ENCODE measurements at places on chromosomes 12 and 14. TPM values are rescaled to one million over a fixed set of nuclear protein-coding genes. Genes with fewer than 3 reads are reported as not detected.

Gene KRT6B
- total RNA-seq = 42.0 TPM

Gene E2F7
- total RNA-seq = not detected

Gene ZNF84
- total RNA-seq = 25.0 TPM

Gene TOMM20L
- not detected for total RNA-seq

Gene PMCH
- total RNA-seq = not detected

DNA sequence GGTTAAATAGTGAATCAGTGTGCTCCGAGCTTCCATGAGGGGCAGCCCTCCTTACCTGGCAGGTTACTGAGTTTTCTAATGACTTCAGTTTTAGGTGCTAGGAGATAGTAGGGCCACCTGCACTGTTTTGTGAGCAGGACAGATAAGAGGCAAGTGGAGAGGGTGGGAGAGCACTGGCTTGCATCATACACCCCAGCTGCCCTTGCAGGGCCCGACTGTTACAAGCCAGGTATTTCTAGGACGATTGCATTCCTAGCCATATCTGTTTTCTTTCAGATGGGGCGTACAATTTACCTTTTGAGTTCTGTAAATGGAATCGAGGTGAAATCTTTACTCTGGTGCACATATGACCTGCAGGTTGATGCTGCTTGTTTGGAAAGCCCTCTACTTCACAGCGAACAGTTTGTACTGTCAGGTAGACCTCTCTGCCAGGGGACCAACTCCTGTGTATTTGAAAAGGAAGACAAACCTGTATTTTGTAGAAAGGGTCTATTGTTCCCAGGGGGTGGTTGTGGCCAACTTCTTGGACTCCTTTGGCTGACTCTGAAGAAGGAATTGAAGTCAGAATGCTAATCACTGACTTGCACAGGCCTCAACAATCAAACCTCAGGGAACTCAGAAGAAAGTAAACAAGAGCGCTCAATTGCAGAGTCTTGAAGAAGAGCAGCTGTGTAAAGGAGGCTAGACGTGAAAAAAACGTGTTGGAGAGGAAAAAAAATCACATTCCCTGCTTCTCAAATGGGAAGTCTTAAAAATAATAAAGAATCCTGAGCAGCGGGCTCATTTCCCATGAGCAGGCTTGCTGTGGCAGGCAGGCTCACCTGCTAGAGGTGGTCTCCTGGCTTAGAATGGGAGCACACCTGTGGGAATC is 57.3 kb downstream of the ETV6 start:
- no peak for DNase-seq

DNA sequence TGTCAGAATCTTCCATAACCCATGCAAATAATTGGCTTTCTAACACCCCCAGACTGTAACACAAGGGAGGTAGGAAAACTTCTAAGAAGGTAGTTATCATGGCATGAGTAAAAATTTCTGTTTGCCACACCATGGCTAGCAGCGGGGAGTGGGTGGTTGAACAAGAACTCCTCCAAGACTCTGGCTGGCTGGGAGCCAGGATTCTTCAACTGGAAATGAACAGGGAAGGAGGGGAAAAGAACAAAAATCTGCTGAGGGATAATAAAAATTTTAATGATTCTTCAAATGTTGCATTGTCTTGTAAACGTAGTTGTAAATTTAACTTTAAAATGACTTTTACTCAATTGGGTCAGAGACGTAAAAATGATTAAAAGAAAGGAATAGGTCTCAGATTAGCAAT is 78.9 kb downstream of the AKAP6 start:
- peak; percentile 28 for DNase-seq

GRCh38 chr12:47415054-47415453 is 290.8 kb downstream of the RPAP3 start:
- DNase-seq = no peak

- no peak for DNase-seq
Measured at GRCh38 chr14:70642303-70643235, 853 bp downstream of the TTC9 start.

- DNase-seq = no peak
Measured at GRCh38 chr12:56836800-56837663, 73.9 kb downstream of the HSD17B6 start.

GRCh38 chr12:50584135-50584534 is 79.3 kb downstream of the DIP2B start:
- DNase-seq = no peak

GRCh38 chr14:92144708-92145107 is 22.9 kb downstream of the CPSF2 start:
- no peak for DNase-seq

DNA sequence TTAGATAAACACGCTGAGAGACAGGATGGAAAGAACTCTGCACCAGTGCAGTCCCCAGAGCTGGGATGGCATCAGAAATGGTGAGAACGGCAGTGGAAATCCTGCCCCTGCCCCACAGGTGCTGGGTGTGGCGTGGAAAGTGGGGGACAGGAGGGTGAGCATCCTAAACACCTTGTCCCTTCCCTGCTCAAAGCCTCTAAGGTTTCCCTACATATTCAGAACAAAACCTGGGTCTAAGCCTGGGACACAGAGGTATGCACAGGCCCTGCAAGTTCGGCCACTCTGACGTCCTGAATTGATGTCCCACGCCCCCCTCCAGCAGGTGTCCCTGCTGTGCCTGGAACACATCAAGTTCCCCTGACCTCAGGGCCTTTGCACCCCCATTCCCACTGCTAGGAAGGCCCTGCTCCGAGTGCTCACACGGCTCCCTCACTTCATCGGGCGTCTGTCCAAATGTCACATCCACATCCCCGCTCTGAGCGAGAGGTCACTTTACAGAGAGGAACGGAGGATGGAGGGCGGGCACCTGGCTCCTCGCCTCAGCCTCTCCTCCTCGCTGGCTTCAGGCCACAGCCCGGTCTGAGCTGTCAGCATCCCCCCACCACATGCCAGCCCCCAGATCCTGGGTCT is 38.5 kb upstream of the SFSWAP start:
- DNase-seq = no peak

DNA sequence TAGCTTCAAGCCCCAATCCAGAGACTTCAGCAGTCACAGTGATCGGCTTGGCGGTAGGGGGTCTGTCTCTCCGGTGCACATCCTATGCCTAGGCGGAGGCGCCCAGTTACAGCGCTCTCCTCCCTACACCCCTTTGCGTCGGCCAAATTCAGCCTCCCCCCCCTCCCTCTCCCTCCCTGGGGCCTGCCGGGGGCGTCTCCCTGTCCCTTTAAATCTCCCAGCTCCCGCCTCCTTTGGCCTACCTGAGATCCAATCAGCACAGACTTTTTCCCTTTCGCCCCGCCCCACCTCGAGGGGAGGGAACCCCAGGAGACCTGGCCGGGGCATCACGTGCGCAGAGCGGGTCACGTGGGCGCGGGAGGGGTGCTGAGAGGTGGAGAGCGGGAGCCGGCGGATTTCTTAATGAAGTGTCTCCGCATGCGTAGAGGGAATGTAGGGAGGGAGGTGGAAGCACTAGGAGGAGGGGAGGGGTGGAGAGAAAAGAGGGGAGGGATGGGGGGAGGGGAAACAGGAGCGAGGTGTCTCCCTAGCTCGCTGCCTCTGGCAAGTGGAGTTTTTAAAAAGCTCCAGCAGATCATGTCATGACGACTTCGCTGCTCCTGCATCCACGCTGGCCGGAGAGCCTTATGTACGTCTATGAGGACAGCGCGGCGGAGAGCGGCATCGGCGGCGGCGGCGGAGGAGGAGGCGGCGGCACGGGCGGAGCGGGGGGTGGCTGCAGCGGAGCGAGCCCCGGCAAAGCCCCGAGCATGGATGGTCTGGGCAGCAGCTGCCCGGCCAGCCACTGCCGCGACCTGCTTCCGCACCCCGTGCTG is at the start of gene HOXC13:
TSS of gene HOXC13 (plus strand) at position 506 of the 815 bp plus-strand sequence. CDS start at position 582, 76 bp downstream.
- peak; percentile 69 for DNase-seq

GRCh38 chr14:95147597-95147996 is 9.7 kb downstream of the DICER1 start:
- no peak for DNase-seq

Data from breast epithelium (tissue), 4 donors.